ELR (cell line): ENCODE measurements at places on chromosomes 5 and 9.

DNA sequence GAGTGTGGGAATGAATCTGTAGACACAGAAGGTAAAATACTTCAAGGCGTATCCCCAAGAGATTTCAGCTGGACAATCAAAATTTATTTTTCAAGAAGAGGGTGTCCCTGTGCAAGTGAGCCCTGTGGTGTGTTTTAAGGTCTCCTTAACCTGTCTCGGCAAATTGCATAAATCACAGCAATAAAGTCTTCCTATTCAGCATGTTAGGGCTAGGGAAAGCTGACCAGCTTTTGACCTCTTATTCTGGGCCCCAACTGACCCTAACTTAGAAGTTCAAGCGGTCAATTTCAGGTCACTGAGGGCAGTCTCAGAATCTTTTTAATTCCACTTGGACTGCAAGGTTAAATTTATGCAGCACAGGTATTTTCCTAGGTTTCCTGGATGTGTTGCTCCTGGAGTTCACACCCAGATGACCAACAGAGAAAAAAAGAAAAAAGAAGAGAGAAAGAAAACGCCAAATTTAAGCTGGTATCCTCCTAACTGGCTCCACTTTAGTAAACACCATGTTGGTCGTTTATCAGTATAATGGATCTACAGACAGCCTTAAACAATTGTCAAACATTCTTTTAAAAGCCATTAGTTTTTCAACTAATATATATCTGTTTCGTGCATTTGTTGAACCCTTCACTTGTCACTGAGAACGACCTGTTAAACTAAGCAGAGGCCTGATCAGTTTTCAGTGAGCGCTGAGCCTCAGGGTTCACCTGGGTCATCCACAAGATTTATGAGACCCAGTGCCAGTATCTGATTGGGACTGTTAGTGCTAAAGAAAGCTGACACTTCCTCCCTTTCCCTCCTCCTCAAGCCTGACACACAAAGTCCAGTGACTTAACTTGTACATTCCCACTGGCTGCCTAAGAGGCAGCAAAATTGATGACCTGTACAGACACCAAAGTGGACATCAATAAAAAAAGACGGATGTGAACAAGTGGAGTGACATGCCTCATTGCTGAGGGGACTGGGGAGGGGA is 546.1 kb downstream of the NR2F1-AS1 start:
- DNase-seq, result no peak

DNA sequence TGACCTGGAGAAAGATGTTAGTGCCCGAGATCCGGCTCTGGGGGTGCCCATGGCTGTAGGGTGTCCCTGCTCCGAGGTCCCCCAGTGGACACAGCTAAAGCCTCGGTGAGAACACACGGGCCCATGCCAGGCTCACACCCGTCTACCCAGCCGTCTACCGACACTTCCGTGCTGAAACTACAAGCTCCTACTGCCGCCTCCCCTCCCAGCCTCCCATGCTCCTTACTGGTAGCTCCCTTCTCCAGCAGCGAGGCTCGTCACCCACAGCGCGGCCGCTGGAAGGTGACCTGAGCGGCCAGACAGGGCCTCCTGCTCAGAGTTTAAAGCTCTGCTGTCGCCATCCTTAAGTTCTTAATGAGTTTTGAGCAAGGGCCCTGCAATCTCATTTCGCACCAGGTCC is 33.2 kb upstream of the CLPTM1L start:
- no peak for DNase-seq

- no peak for DNase-seq
These were observed 128.2 kb upstream of the LARP1 start for GRCh38 chr5:154626876-154627557.

GRCh38 chr9:96189995-96190394 is 112.0 kb downstream of the HSD17B3 start:
- DNase-seq, result no peak

DNA sequence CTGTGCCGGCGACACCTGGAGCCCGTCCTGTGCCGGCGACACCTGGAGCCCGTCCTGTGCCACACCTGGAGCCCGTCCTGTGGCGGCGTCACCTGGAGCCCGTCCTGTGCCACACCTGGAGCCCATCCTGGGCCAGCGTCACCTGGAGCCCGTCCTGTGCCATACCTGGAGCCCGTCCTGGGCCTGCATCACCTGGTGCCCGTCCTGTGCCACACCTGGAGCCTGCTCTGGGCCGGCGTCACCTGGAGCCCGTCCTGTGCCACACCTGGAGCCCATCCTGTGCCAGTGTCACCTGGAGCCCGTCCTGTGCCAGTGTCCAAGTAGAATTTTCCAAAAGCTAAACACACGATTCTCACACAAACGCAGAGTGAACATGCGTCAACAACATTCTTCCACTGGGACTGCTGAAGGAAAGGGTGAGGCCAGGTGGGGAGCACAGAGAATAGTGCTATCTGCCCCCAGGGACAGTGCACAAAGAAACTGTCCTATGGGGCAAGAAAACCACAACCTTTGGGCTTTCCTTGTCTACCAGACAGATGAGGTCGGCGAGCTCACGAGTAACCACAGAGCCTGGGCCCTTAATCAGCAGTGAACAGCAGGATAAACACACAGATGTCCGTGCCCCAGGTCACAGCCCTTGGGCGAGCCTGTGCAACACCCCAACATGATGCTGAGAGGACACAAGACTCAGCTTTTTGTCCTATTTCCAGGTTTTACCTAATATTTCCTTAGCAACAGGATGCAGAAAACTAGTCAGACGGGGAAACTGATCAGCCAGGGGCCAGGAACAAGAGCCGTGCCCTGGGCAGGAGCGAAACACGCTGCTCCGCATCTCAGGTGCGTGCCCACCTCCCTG is 7.9 kb downstream of the QSOX2 start:
- DNase-seq, result no peak

DNA sequence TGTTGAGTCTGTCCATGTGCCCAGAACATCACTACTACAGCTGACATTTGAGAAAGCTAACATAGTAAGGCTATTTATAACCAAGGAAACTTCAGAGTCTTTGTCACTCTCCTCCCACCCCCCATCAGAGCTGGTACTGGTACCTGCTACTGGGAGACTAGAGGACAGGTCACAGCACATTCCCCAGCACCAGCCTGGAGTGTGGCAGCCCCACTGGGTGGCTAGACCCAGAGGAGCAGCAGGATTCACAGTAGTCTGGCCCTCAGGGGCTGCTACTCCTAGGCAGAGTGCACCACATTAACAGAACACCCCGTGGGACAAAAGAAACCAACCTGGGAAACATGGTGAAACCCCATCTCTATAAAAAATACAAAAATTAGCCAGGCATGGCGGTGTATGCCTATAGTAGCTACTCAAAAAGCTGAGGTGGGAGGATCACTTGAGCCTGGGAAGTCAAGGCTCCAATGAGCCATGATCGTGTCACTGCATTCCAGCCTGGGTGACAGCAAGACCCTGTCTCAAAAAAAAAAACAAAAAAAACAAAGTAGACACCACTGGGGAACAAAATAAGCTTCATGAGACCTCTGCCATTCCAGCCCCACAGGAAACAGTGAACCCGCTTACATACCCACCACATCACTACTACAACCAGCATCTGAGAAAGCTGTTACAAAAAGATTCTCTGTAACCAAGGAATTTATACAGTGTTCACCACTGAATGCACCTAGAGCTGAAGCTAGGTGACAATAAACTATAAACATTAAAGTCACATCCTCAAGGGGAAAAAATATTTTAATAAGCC is 26.3 kb upstream of the PTGER4 start:
- DNase-seq, result no peak

GRCh38 chr9:81964218-81965171 is 21.2 kb downstream of the SPATA31D3 start:
- DNase-seq, result no peak

GRCh38 chr5:68134033-68134668 is 81.4 kb upstream of the PIK3R1 start:
- DNase-seq, result no peak

GRCh38 chr5:56829137-56829908 is 14.0 kb downstream of the MAP3K1 start:
- DNase-seq, result peak; percentile 53

- DNase-seq, result no peak
These were observed 7.1 kb upstream of the PCSK1 start for GRCh38 chr5:96440185-96440538.

- peak; percentile 8 for DNase-seq
These were observed 526 bp upstream of the CD14 start for GRCh38 chr5:140633501-140633900.

- no peak for DNase-seq
These were observed 9.9 kb downstream of the TMEM250 start for GRCh38 chr9:136108648-136109266.

DNA sequence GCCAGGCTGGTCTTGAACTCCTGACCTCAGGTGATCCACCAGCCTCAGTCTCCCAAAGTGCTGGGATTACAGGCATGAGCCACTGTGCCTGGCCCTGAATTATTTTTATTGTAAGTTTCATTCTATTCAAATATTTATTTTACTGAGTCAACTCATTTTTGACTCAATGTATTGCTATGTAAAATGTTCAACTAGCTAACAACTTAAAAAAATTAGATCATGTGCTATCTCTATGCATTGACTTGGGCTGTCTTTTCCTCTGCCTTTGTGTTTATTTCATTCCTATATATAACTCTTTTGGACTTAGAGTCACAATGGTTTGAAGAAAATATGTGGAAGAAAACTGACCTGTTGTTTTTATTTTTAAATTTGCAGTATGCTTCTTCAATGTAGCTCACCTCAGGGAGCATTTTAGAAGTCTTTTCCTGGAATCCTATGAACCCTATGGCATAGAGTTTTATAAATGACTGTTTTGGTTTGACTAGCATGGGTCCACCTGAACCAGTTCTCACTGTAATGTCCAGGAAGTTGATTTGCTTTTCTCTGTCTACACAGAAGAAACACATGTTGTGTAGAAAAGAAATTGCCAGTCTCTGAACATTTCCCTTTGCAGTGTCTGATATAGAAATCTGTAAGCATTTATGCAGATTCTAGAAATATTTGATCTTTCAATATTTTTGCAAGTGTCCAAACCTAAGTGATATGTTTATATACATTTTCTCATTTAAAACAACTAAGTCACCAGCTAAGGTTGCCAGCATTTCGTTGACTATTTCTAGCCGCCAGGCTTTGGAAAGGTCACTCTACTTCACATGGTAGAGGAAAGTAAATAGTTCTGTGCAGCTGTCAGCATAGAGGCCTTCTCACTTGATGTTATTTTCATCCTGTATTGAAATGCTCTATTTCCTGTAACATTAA is 138.8 kb downstream of the PCSK1 start:
- DNase-seq, result peak; percentile 58

GRCh38 chr9:121529237-121529987 is 29.8 kb upstream of the GGTA1 start:
- DNase-seq, result peak; percentile 94
